Body of pancreas (tissue), 4 donors: ENCODE measurements at places on chromosomes 4 and X.

DNA sequence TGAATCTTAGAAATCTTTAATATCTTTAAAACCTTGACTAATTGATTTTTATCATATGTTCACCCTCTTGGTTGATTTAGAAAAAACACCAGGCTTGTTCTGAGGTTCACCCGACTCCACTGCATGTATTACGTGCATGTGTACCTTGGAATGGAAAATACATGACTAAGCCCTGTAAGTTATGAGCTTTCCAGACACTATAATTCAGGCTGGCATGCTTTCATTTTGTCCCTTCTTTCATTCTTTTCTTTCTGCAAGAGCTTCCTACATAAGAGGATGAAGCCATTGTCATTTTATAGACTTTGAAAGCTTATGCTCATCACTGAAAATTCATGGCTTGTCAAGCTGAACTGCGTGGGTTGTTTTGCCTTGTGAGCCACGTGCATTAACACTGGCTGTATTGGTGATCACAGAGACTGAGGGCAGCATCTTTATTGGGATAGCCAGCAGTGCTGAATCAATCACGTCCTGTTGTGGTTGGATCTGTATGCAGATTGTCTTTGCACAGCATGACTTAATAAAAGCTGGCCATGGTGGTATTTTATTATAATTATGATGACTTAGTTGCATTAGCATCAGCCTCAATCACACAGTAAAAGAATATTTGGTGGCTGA, 141.9 kb downstream of the SLIT2 start:
- DNase-seq, result no peak

GRCh38 chrX:1300449-1300848, 31.8 kb downstream of the CSF2RA start:
- no peak for DNase-seq

- DNase-seq, result no peak
Observed at GRCh38 chrX:69155786-69156520, 9.3 kb downstream of the PJA1 start.

- no peak for DNase-seq
Observed at GRCh38 chr4:134126955-134127354, 74.6 kb downstream of the PABPC4L start.

DNA sequence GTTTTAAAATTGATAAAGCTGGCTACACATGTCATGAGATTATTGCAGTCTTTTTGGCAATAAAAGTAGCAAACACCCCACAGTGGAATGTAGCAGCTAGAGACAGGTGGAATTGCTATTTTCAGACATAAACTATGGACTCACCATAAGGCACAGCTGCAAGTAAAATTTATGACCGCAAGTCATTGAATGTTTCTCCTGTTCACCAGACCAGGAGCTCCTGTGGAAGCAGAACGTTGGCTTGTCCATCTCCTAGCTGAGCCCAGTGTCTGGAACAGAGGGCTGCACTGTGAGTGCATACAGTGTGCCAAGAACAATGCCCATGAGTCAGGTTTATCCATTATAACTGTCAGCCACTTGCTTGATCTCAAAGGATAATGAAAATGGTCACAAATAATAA, 538.2 kb downstream of the INPP4B start:
- no peak for DNase-seq
